ENCODE measurements at places on chromosomes 1 and 21. TPM values are rescaled to one million over a fixed set of nuclear protein-coding genes. Genes with fewer than 3 reads are reported as not detected.

The CD244 gene
- 0.47 TPM for total RNA-seq

DNA sequence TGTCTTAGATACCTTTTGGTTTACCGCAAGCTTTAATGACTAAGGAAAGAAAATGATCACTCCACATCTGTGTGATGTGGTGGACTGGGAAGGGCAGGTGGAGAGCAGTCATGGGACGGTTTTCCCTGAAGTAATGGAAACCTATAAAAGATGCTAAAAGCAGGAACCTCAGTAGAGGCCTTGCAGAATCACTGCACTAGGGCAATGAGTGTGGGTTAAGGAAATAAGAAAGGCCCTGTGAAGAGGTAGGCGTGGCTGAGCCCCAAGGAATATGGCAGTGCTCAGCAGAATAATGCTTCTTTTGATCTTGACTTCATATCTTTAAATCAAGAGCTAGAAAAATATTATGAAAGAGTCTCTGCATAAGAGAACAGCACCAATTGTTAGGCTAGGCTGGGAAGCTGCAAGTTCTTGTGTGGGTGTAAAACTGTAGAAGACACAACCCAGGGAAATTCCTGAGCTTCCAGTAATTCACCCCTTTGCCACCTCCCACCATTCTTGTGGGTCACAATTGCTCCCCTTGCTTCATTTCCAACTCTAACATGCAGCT, 49.9 kb downstream of the CLCA4 start:
- ATAC-seq = no peak

DNA sequence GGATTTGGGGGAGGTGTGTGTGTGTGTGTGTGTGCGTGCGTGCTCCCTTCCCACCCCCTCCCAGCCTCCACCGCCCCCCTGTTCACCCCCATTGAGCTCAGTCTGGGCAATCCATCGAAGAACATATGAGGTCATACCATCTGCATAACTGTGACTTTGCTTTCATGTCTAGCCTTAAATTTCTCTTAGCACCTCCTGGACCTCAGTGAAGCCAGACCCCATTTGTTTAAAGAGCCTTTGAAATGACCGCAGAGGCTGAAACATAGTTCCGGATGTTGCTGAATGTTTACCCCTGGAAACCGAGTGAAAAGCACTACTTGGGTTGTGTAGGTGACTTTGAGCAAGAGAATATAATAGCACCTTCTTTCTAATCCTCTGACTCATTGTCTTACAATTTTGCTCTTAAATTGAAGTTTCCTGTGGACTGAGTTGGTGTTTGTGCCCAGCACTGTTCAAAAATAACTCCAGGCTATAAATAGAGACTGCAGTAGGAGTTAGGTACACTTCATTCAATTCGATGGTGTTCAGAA, 75.4 kb downstream of the UBE4B start:
- peak; percentile 79 for ATAC-seq

- ATAC-seq = no peak
Measured at GRCh38 chr1:82733645-82734044, 932.9 kb downstream of the ADGRL2 start.

DNA sequence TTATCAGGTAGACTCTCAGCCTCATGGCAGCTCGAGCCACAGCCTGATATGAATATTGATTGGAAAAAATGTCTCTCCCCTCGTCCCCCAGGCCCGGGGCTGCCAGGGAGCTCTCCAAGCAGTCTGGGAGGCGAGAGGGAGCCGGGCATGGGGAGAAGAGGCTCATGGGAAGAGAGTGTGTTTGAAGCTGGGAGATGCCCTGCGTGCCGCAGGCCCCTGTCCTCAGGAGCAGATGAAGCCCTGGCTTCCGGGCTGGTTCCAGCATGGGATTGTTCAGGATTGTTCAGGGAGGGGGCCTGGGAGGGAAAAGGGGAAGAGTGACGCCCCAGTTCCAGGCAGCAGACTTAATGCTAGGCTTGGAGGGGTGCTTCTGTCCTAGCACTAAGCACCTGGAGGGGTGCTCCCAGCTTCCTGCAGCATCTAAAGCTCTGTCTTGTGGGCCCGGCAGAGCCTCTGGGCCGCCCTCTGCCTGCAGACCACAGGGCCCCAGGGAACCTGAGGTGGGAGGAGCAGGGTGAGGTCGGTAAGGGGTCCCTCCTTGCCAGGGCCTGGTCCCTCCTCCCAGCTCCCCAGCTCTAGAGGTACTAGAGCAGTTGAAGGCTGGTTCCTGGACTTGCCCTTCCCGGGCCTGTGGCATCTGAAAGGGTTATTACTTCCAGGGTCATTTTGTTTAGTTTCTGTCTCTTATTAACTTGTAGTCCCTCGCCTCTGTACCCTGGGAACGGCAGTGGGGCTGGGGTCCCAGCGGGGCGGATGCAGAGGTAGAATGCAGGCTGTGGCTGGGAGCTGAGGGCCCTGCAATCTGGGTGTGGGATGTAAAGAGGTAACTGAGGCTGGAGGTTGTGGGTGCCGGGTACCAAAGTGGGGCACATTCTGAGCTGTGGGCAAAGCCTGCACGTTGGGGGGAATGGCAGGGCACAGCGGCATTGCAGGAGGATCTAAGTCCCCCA, 334.8 kb upstream of the VAMP3 start:
- no peak for ATAC-seq
